ENCODE measurements at places on chromosomes 2 and 18. TPM values are rescaled to one million over a fixed set of nuclear protein-coding genes. Genes with fewer than 3 reads are reported as not detected.
A peak's percentile ranks its signal among the peaks of the same experiment; 100 is the strongest.

- DNase-seq = peak; percentile 75
Measured at GRCh38 chr2:191688934-191689695, 11.2 kb downstream of the NABP1 start.

DNAJC27 gene
- 1.1 TPM for total RNA-seq

SAP130 gene
- total RNA-seq = 1.7 TPM

DNA sequence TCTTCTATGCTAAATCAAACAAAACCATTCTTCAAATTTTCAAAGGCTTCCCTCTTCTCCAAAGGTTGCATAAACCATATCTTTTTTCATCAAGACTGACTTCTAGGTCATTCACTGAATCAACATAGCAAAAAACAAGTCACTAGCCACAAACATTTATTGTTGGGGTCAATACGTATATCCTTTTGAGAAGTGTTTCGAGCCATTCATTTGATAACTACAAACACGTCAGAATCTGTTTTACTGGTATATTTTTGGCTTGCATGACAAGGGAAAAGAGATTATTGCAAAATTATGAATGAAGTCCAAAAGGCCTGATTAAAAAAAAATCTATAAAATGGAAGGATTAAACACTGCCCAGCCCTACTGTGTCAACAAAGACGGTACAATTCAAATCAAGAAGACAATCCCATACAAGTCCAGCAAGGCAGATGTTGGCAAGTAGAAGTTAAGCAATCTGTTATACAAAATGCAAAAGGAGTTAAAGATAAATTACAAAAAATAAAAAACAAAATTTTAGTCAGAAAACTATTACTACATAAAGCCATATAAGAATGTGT is 222.4 kb downstream of the SRBD1 start:
- no peak for DNase-seq

GRCh38 chr18:62396967-62397366 is 71.9 kb downstream of the TNFRSF11A start:
- DNase-seq = no peak

DNA sequence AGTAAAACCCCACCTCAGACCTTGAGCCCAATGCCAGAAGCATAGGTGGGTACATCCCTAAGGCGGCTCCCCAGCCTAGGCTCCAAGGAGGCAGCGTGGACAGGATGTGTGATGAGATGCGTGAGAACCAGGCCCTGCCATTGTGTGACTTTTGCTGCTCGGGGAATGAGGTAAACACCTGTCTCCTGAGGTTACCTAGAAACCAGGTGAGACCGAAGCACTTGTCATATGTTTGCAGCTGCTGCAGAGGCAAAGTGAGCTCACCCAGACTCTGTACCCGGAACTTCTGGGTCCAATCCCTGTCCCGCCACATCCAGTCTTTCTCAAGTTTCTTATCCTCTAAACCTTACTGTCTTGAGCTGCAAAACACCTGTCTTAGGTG is 3.4 kb downstream of the FBLN7 start:
- no peak for DNase-seq

- DNase-seq = no peak
Measured at GRCh38 chr2:112927745-112928144, 16.8 kb downstream of the IL37 start.

PSMD14 gene
- 195 TPM for total RNA-seq

DNA sequence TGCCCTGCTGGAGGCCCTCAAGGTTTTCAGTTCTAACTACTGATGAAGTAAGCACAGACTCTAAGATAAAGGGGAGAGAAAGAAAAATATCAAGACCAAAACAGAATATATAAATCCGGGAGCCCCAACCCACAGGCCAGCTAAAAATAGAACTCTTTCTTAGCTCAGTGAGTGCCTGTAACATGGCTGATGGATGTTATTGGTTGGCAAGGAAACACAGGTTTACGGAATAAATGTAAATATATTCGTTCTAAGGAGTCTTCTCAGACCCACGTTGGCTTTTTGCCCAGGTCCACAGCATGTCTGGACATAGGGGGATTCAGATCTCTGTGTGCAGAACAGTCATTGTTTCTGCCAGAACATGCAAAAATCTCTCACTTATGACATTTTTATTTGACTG is 139.0 kb upstream of the SERPINE2 start:
- DNase-seq = no peak

DNA sequence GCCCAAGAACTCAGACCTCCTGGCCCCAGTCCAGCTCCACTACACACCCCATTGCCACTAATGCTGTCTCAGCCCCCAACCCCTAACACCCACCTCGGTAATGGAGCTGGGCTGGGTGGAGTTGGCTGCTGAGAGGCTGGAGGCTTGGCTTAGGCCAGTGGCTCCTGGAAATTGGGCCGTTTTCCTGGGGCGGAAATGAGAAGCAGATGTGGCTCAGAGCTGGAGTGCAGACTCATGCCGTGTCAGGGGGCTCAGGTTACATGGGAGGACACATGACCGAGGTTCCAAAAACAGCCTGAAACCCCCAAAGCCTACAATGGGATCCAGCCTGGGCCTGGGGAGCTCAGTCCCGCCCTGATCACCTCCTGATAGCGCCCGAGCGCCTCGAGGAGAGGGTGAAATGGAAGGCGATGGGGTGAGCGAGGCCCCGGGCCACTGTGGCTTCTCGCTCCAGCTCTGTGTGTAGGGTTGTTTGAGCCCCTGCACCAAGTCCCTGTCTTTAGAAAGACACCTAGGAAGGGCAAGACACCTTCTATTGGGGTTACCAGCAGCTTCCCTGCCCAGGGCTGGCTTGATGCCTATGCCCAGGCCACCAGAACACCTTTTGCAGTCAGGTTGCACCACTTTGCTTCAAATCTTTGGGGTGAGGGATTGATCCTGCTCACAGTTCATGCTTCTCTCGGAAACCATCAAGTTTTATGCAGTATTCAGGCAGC is 175.7 kb upstream of the HAAO start:
- DNase-seq = no peak

DNA sequence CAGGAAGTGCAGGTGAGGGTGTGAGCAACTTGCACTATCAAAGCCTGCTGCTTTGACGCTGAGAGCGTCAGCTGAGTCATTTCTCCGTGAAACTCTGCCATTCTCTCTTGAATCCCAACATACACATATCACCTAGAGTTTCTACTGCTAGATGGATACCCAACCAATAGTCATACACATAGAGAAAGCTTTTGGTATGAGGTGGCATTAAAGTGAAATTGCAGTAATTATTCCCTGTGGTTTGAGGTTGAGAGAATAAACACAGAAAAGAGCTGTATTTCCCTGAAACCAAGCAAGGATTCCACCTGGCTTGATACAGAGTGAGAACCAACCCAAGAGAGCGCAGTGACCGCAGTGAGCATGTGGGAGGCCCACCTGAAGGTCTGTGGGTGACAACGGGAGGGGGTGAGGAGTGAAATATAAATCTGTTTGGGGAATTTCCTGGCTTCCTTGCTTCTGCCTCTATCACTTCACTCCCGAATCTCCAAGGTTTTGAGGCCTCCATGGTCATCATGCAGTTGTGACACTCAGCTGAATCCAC is 28.8 kb upstream of the TMEM18 start:
- DNase-seq = no peak

FOXD4L1 gene
- not detected for total RNA-seq

DGKD gene
- 5.1 TPM for total RNA-seq

TMEM163 gene
- total RNA-seq = not detected

- no peak for DNase-seq
Measured at GRCh38 chr2:172833898-172834297, 98.3 kb downstream of the RAPGEF4 start.

DNA sequence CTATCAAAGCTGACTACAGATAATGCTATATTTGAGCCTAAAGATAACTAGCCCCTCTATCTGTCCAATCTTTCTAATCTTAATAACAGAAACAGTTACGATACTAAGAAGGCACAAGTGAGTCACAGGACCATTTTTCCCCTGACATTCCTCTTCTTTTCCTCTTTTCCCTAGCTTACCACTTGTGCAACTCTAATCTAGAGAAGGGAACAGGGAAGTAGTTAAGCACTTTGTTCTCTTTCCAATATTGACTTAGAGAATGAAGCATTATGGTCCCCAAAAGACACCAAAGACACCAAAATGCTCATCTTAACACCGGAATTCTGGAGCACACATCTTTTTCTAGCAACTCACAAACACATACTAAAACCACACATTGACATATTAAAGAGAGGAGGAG is 1.8 kb downstream of the PDE11A start:
- DNase-seq = no peak

- DNase-seq = no peak
Measured at GRCh38 chr2:170711774-170712652, 3.1 kb upstream of the SP5 start.

GRCh38 chr2:126189527-126189926 is 466.4 kb upstream of the GYPC start:
- DNase-seq = no peak

GRCh38 chr2:137221797-137222492 is 456.6 kb downstream of the THSD7B start:
- DNase-seq = no peak

DNA sequence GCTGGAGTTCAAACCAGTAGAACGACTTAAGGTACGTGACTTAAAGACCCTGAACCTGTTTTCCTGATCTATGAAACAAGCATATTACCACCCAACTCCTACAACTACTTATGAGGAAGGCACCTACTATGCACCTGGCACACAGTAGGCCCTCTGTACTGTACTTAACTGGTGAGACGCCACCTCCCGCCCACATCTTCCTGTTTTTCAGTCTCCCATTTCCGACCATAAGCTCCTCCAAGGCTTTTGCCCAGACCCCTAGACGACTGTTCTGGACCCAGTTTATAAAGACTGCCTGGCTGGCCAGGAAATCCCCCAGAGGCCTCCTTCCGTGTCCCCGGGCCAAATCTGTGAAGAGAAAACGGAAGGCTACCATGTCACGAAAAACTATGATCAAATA is 1.5 kb downstream of the GALNT14 start:
- DNase-seq = peak; percentile 34

MATN3 gene
- total RNA-seq = 3.6 TPM

DNA sequence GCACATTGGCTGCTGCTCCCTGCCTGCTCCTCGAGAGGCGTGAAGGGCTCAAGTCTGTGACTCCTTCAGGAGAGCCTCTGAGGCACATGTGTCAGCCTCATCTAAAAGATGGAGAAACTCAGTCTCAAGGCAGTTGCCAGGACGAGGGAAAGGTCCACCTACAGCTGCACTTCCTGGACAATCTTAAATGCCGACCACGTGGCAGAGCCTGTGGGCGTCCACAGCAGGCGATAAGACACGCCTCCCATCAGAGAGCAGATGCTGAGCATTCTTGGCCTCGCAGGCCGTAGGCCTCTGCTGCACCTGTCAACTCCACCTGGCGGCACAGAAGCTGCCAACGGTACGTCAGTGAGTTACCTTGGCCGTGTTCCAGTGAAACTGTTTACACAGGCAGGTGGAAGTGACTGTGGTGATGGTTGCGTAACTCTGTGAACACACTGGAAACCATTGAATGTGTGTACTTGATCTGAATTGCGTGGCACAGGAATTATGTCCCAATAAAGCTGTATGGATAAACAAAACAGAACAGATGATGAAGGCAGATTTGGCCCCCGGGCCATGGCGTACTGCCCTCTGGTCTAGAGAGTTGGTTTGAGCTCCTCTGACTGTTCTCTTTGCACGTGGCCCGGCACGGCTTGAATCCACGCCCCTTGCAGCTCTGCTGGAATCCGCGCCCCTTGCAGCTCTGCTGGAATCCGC is 114.5 kb downstream of the RNF144A start:
- peak; percentile 37 for DNase-seq

GRCh38 chr2:73946215-73946614 is 19.5 kb downstream of the DGUOK start:
- DNase-seq = no peak

DNA sequence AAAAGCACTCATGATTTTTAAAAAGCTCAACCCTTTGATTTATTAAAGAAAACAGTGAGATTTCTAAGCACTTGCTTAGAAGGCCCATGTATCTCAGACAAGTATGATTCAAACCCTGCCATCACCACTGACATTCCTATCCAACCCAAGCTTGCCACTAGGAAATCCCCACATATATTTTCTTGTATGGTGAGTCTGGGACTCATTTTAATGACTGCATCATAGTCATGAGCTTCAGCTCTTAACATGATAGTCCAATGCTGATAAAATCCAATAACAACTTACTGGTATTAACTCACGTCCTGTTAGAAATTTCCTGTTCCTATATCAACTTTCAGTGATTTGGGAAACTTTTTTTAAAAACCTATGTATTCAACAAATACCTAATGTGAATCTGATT is 39.4 kb upstream of the NCKAP5 start:
- DNase-seq = peak; percentile 18

DNA sequence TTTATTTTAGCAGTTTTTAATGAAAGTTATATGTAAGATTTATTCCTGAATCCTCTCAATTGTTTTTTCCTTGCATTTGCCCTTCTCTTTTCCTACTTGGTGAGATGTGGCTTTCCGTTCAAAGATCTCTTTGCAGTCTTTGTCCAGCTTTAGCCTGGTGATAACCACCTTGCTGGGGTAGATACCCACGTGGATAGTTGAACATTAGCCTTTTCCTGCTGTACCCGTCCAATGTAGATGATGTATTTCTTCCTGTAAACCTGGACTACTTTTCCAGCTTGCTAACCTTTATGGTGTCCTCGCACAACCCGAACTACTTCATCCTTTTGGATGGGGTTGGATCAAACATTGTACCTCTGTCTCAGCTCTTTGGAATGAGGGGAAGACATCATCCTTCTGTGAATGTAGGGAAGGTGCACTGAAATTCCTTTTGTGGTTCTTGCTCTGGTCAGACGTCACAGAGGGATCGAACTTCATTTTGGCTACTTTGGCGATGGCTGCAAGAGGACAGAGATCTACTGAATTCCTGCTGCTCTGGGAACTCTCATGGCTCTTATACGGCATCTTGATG is 293.2 kb upstream of the EPAS1 start:
- DNase-seq = no peak

DNA sequence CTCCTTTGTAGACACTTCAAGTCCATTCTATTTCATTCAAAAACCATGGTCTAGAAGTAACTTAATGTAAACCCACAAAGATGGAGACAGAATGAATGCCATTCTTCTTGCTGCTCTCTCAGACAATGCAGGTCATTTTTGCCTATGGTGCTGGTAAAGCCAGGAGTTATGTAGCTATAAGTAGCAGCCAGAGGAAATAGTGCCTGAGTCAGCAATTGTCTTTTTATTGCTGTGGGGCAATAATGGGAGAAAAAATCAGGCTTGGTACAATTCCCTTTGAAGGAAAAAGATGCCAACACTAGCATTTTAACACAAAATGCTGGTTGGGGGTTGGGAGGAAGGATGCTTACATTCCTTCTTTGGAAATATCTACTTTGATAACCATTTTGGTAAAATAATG is 43.5 kb downstream of the SCN1A start:
- no peak for DNase-seq

- peak; percentile 64 for DNase-seq
Measured at GRCh38 chr18:73043211-73043610, 175.4 kb upstream of the NETO1 start.

- DNase-seq = no peak
Measured at GRCh38 chr2:102114290-102114721, 28.2 kb upstream of the IL1R1 start.

- DNase-seq = peak; percentile 53
Measured at GRCh38 chr18:10560452-10561045, 34.7 kb downstream of the NAPG start.
